ENCODE measurements at places on chromosomes 6 and 20. TPM values are rescaled to one million over a fixed set of nuclear protein-coding genes. Genes with fewer than 3 reads are reported as not detected.

- H3K27ac ChIP-seq: no peak overlapping the region
- H3K4me3 ChIP-seq: no peak overlapping the region
- no peaks in the 10 kb centered on the region for H3K4me1 ChIP-seq
- H3K36me3 ChIP-seq: no peaks in the 10 kb centered on the region
Measured at GRCh38 chr6:84332139-84333034, 104.9 kb upstream of the CEP162 start.

Gene EYA4
- polyA plus RNA-seq: not detected

Gene STXBP5
- 8.8 TPM for polyA plus RNA-seq

Gene ADGB
- not detected for polyA plus RNA-seq

GRCh38 chr6:16546861-16547260, 214.4 kb downstream of the ATXN1 start:
- H3K4me1 ChIP-seq: no peaks in the 10 kb centered on the region
- no peak overlapping the region for H3K4me3 ChIP-seq
- H3K27me3 ChIP-seq: no peaks in the 10 kb centered on the region
- H3K27ac ChIP-seq: no peak overlapping the region

GRCh38 chr6:111769365-111770152, 103.7 kb downstream of the FYN start:
- peaks cover under 1% of the 10 kb centered on the region for H3K4me1 ChIP-seq
- no peak overlapping the region for H3K4me3 ChIP-seq
- no peak for DNase-seq
- peaks cover 10% of the 10 kb centered on the region for H3K36me3 ChIP-seq
- H3K27me3 ChIP-seq: no peaks in the 10 kb centered on the region
- no peak overlapping the region for H3K27ac ChIP-seq

GRCh38 chr6:138719011-138719635, 54.4 kb upstream of the CCDC28A start:
- DNase-seq: no peak
- peaks cover 22% of the 10 kb centered on the region for H3K4me1 ChIP-seq
- no peaks in the 10 kb centered on the region for H3K27me3 ChIP-seq

GRCh38 chr20:41900201-41900691, 282.1 kb upstream of the CHD6 start:
- no peak for DNase-seq
- no peak overlapping the region for H3K27ac ChIP-seq
- no peak overlapping the region for H3K4me3 ChIP-seq
- no peaks in the 10 kb centered on the region for H3K36me3 ChIP-seq

- H3K4me1 ChIP-seq: peaks cover 26% of the 10 kb centered on the region
- H3K27ac ChIP-seq: no peak overlapping the region
- DNase-seq: no peak
- no peaks in the 10 kb centered on the region for H3K27me3 ChIP-seq
- peaks cover 36% of the 10 kb centered on the region for H3K36me3 ChIP-seq
Measured at GRCh38 chr20:35695245-35695749, 3.9 kb downstream of the NFS1 start.

- H3K36me3 ChIP-seq: no peaks in the 10 kb centered on the region
- H3K4me3 ChIP-seq: no peak overlapping the region
- no peaks in the 10 kb centered on the region for H3K4me1 ChIP-seq
- no peaks in the 10 kb centered on the region for H3K27me3 ChIP-seq
- no peak overlapping the region for H3K27ac ChIP-seq
Measured at GRCh38 chr6:51541847-51542246, 545.6 kb downstream of the PKHD1 start.

Gene EPPIN
- not detected for polyA plus RNA-seq

DNA sequence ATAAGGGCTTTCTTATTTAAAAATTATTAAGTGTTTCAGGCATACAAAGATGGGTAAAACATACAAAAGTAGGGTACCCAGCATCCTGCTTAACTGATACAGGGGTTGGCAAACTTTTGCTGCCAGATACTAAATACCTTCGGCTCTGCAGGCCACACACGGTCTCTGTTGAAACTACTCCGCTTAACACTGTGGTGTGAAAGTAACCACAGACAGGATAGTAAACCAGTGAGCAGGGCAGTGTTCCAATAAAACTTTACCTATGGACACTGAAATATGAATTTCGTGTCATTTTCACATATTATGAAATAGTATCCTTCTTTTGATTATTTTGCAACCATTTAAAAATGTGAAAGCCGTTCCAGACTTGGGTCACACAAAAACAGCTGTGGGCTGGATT, 92.4 kb downstream of the EYA2 start:
- peaks cover 4% of the 10 kb centered on the region for H3K27me3 ChIP-seq
- no peak overlapping the region for H3K4me3 ChIP-seq
- no peaks in the 10 kb centered on the region for H3K36me3 ChIP-seq

- H3K4me3 ChIP-seq: no peak overlapping the region
- no peak overlapping the region for H3K27ac ChIP-seq
- H3K36me3 ChIP-seq: no peaks in the 10 kb centered on the region
- no peaks in the 10 kb centered on the region for H3K4me1 ChIP-seq
Measured at GRCh38 chr6:114377881-114378280, 35.1 kb upstream of the HS3ST5 start.

DNA sequence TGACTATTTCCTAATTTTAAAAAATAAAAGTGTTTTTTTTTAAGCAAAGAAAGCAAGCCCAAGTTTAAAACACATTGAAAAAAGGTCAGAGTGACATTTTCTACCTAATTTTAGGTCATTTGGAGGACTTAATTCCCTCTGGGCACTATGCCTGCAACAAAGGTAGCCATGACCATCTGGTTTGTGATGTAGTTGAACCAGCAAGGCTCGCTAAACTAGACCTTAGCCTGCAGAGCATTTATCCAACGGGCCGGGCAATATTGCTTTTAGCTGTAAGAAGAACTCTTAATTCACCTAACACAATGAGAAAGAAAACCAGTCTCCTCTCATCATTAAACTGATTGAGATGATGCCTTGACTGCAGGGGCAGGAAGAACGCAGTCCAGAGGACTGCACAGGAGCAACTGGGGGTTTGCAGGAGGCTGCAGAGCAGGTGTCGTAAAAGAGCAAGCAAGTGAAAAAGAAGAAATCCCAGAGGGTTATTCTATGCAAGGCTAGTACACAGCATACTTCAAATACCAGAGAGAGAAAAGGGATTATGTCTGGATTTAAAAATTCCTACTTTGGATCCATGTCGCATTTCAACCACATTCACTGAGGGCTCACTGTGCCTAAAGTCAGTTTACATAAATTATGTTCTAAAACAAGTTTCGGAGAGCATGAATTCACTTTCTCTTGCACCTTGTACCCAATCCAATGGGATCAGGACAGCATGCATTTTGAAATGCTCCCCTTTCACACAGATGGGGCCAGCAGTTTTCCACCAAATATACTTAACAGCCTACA, 12.8 kb downstream of the TRAF3IP2 start:
- DNase-seq: no peak
- no peak overlapping the region for H3K27ac ChIP-seq
- no peak overlapping the region for H3K4me3 ChIP-seq
- peaks cover 18% of the 10 kb centered on the region for H3K36me3 ChIP-seq
- H3K27me3 ChIP-seq: no peaks in the 10 kb centered on the region
- H3K4me1 ChIP-seq: peaks cover 9% of the 10 kb centered on the region

Gene CCN2
- polyA plus RNA-seq: not detected

Gene GTSF1L
- not detected for polyA plus RNA-seq

- H3K4me1 ChIP-seq: no peaks in the 10 kb centered on the region
- no peak overlapping the region for H3K4me3 ChIP-seq
Measured at GRCh38 chr20:59604741-59605600, 631 bp downstream of the PHACTR3 start.

Gene MAFB
- polyA plus RNA-seq: 313 TPM

- H3K4me1 ChIP-seq: no peaks in the 10 kb centered on the region
- peaks cover 42% of the 10 kb centered on the region for H3K27me3 ChIP-seq
- H3K4me3 ChIP-seq: no peak overlapping the region
- H3K36me3 ChIP-seq: no peaks in the 10 kb centered on the region
Measured at GRCh38 chr20:21016751-21017150, 89.4 kb downstream of the LINC00237 start.

- no peaks in the 10 kb centered on the region for H3K27me3 ChIP-seq
- DNase-seq: peak; percentile 3
- H3K4me3 ChIP-seq: no peak overlapping the region
- H3K36me3 ChIP-seq: no peaks in the 10 kb centered on the region
- no peak overlapping the region for H3K27ac ChIP-seq
Measured at GRCh38 chr6:114096561-114097172, 125.7 kb upstream of the HDAC2 start.

GRCh38 chr20:57313230-57313629, 16.4 kb upstream of the SPO11 start:
- no peaks in the 10 kb centered on the region for H3K36me3 ChIP-seq
- no peak overlapping the region for H3K27ac ChIP-seq
- no peaks in the 10 kb centered on the region for H3K27me3 ChIP-seq
- H3K4me1 ChIP-seq: no peaks in the 10 kb centered on the region
- DNase-seq: no peak

DNA sequence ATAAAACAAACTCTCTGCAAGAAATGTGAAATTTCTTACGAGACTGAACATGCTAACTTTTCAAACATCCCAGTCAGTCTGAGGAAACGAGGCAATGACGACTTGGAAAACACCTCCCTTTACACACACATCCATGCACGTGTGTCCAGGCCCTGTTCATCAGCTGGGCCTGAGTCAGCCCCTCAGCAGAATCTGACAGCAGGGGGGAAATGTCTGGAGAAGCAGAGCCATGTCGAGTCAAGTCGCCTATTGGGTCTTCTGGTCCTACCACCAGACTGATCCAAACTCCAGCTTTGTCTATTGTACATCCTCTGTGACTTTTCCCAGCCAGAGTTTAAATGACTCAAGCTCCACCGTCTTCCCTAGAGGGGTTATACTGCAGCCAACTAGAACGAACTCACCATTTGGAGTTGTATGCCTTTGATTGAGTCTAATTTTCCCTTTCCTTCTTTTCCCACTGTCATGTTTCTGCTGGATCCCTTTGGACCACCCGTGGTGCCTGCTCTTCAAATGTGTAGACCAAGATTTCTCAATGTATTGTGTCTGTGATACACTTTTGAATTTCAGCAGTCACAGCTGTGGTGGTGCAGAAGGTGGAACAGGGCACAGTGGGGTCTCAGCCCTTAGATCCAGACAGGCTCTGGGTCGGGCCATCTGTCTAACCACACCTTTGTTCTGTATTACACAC, 254.0 kb downstream of the CDC5L start:
- no peaks in the 10 kb centered on the region for H3K27me3 ChIP-seq
- no peaks in the 10 kb centered on the region for H3K36me3 ChIP-seq
- H3K27ac ChIP-seq: no peak overlapping the region
- no peak for DNase-seq
- no peak overlapping the region for H3K4me3 ChIP-seq

DNA sequence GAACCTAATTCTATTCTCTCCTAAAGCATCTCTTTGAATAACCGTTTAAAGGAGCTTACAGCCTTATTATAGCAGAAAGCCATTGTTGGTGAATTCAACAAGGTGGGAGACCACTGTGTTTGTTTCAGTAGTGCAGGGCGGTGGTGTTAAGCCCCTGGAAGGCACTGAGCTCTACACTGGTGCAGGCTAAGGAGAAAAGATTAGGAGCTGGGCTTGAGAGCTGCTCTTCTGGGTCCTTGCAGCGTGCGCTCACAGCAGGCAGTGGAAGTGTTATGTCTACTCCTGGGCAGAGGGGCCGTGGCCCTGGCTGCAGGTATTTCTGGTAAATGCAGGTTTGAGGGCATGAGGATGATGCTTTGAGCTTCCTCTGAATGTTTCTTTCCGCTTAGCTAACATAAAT, 361.2 kb downstream of the RNF144B start:
- no peaks in the 10 kb centered on the region for H3K27me3 ChIP-seq
- no peak overlapping the region for H3K4me3 ChIP-seq
- H3K4me1 ChIP-seq: no peaks in the 10 kb centered on the region

Gene FAM209B
- 0.84 TPM for polyA plus RNA-seq

GRCh38 chr6:29597184-29597583, 12.3 kb downstream of the OR2H2 start:
- no peaks in the 10 kb centered on the region for H3K4me1 ChIP-seq
- no peak for DNase-seq
- no peaks in the 10 kb centered on the region for H3K27me3 ChIP-seq
- H3K4me3 ChIP-seq: no peak overlapping the region
- H3K27ac ChIP-seq: no peak overlapping the region

DNA sequence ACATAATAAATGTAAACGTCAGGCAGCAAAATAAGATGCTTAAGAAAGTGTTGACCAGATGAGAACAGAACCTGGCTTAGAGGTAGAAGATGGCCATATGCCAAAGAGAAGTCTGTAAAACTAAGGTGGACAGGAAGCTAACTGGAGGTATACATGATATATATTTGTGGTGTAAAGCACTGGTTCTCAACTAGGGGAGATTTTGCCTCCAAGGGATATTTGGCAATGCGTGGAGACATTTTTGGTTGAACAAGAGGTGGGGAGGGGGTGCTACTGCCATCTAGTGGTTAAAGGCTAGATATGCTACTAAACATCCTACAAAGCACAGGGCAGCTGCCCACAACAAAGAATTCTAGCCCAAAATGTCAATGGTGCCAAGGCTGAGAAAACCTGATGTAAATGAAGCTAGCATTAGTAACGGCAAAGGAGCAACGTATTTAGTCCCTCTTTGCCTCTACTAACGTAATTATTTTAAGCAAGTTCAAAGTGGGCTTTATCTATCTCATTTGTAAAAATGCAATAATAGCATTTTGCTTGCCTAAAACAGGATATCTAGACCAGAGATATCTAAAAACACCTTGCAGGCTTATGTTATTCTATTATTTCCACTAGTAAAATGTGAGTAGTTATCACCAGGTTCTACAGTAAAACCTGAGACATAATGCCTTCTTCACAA, 182.6 kb downstream of the RNGTT start:
- H3K36me3 ChIP-seq: no peaks in the 10 kb centered on the region
- no peak overlapping the region for H3K27ac ChIP-seq
- DNase-seq: peak; percentile 56
- no peaks in the 10 kb centered on the region for H3K27me3 ChIP-seq

GRCh38 chr20:1788044-1788443, 107.2 kb upstream of the SIRPA start:
- no peaks in the 10 kb centered on the region for H3K36me3 ChIP-seq
- peak; percentile 26 for DNase-seq
- H3K27me3 ChIP-seq: peaks cover 31% of the 10 kb centered on the region
- no peak overlapping the region for H3K4me3 ChIP-seq

- H3K27ac ChIP-seq: no peak overlapping the region
- no peak overlapping the region for H3K4me3 ChIP-seq
- H3K36me3 ChIP-seq: peaks cover 22% of the 10 kb centered on the region
Measured at GRCh38 chr6:151436802-151437201, 15.1 kb downstream of the RMND1 start.

- peaks cover 14% of the 10 kb centered on the region for H3K4me1 ChIP-seq
- DNase-seq: no peak
- H3K27me3 ChIP-seq: peaks cover 58% of the 10 kb centered on the region
- H3K36me3 ChIP-seq: no peaks in the 10 kb centered on the region
- H3K4me3 ChIP-seq: no peak overlapping the region
Measured at GRCh38 chr6:46012834-46013233, 2.8 kb downstream of the CLIC5 start.

Data from CD14-positive monocyte (primary cell).